NCI-H187 treated with DMSO at 0.1 percent for 48 hours (cell line): ENCODE measurements at places on chromosomes 3 and 15.

GRCh38 chr3:108757404-108757982 lies at the start of gene RETNLB:
Gene RETNLB (minus strand): TSS chr3:108757410. CDS start chr3:108757185, 225 bp downstream.
- DNase-seq = peak; percentile 58

DNA sequence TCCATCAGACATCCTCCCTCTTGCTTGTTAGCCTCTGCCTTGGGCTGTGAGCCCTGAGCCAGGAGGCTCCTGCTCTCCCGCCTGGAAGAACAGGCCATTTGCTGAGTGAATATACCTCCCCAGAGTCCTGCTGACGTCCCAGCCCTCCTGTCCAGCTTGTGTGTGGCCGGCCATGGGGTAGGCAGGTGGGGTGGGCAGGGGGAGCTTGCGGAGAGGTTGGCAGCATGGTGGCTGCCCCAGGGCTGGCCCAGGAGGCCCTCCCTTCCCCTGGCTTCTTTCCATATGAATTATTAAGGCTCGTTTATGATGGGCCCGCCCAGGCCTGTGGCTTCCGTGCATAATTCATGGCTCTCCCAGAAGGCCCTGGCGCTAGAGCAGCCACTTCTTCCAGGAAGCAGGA lies 18.7 kb downstream of the CACNA2D2 start:
- no peak for DNase-seq

GRCh38 chr3:172057059-172057458 lies 17.7 kb downstream of the FNDC3B start:
- no peak for DNase-seq

- no peak for DNase-seq
Observed at GRCh38 chr3:156465194-156465593, 89.7 kb downstream of the SSR3 start.

GRCh38 chr3:140344601-140345205 lies 333.2 kb upstream of the TRIM42 start:
- peak; percentile 35 for DNase-seq

GRCh38 chr15:77716632-77717332 lies 84.1 kb upstream of the LINGO1 start:
- no peak for DNase-seq
